ENCODE measurements at places on chromosomes 6 and 20.
A peak's percentile ranks its signal among the peaks of the same experiment; 100 is the strongest.

DNA sequence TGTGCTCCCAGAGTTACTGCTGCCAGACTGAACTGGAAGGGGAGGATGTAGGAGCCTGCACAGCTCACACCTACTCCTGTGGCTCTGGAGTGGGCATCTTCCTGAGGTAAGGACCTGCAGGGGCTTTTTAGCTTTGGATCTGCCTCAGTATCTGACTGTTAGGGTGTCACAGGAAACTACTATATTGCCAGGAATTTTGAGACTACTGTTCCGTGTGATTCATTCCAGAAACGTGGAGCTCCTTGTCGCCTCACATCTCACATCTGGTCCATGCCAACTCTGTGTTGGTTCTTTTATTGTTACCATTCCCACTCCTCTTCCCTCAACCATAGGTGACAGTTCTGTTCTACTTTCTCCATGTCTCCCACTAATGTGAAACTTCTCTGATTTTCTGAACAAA is 34.1 kb downstream of the PRPH2 start:
- DNase-seq: no peak

DNA sequence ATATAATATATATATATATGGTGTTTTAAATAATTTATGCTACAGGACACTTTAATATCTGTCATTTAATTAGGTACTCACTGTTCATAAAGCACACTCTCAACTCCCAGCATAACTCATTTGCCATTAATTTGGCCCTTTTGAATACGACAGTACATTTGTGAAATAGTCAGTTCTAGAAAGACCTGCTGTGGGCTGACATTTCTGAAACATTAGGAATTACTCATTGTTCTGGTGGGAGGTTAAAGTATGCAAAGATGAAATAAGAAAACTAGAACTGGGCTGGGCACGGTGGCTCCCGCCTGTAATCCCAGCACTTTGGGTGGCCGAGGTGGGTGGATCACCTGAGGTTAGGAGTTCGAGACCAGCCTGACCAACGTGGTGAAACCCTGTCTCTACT is 497.5 kb downstream of the UTRN start:
- DNase-seq: no peak

DNA sequence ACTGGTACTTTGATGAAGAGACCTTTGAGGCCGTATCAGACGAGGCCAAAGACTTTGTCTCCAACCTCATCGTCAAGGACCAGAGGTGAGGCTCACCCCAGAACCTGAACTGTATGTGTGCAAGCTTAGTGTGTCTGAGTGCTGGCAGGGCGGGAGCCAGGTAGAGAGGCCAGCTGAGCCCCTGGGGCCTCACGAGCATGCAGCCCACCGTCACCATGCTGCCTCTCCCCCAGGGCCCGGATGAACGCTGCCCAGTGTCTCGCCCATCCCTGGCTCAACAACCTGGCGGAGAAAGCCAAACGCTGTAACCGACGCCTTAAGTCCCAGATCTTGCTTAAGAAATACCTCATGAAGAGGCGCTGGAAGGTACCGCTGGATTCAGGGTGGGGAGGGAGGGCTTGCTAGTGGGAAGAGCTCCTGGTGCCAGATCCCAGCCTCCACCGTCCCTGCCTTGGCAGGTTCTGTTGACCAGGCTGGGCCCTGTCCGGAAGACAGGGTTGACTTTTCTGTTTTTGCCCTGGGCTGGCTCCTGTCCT is 12.7 kb downstream of the MYLK2 start:
- DNase-seq: no peak

DNA sequence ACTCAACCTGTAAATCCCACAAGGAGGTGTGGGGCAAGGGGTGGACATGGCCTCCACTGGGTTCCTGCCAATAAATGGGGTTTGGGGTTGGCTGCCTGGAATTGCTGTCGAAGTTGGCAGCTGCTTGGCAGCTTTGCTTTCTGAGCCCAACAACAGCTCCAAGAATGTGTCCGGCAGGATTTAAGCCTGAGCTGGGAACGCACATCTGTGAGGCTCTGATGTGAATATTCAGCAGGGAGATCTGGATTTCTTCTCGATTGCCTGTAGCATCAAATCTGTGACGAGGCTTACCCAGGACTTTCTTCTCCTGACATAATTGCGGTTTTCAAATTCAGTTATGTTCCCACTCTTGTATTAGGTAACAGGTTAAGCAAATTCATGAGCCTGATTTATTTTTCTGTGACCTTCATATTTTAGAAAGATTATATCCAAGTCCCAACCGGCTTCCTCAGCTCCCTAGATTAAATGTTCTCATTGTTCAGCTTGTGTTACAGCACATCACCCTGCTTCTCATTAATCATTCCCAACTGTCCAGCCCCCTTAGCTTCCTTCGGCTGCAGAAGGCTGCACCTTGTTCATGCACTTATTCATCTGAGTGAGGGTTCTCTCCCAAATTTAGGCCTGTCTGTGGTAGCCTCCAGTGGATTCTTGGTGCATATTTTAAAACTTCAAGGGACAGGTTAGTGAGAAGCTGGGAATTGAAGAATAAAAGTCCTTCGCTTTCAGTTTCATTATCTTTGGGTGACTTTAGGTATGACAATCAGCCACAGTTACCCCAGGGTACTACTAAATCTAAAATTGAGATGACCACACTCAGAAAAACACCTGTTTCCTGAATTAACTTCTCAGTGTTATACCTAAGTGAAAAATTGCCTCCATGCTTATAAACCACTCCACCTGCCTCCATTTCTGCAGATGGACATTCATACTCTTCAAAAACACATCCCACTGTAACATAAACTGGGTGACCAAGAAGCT is 310.0 kb downstream of the ESR1 start:
- DNase-seq: no peak

DNA sequence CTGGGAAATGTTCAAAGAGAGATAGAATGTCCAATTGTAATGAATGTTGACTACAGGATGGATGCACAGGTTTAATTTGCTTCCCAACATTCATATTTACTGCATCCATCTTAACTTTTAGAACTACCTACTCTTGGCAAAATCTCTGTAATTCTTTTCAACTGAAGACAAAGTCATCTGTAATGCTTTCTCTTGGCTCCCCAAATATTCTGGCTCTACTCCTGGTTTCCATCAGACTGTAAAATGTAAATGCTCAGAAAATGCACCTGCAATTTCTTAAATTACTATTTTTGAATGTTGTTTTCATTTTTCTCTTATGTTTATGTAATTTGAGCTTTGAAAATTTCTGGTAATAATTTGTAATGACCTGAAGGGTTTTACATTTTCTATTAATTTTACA is 480.8 kb upstream of the IMPG1 start:
- DNase-seq: no peak

- DNase-seq: no peak
Measured at GRCh38 chr6:42136508-42137193, 5.8 kb downstream of the C6orf132 start.

DNA sequence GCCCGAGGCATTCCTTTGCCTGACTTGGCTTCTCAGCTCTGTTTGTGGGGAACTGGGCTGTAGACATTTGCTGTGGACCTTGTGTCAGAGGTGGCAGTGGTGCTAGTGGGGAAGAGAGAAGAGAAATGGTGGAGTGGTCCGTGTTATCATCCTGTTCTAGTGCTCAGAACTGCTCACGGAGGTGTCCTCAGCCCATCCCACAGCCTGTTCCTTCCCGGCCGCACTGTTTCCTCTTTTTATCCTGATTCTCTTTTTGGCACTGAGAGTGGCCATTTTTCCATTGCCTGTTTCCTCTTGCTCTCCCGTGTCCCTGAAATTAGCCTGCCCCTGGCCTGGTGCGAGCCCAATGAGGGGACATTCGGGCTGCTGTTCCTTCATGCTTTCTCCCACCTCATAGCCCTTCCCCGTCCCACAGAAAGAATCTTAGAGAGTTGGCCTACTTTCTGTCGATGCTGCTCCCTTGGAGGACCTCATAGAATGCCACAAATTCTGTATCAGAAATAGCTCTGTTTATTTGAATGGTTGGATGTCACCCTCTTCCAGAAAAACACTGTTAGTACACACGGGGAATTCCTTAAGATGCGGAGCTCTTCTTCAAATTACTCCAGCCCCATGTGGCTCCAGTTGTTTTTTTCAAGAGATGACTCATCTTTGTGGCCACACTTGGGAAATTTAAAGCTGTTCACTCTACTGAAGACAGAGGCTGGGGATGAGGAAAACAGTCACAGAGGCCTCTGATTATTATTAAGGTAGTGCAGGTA is 26.1 kb downstream of the FARS2 start:
- DNase-seq: no peak

DNA sequence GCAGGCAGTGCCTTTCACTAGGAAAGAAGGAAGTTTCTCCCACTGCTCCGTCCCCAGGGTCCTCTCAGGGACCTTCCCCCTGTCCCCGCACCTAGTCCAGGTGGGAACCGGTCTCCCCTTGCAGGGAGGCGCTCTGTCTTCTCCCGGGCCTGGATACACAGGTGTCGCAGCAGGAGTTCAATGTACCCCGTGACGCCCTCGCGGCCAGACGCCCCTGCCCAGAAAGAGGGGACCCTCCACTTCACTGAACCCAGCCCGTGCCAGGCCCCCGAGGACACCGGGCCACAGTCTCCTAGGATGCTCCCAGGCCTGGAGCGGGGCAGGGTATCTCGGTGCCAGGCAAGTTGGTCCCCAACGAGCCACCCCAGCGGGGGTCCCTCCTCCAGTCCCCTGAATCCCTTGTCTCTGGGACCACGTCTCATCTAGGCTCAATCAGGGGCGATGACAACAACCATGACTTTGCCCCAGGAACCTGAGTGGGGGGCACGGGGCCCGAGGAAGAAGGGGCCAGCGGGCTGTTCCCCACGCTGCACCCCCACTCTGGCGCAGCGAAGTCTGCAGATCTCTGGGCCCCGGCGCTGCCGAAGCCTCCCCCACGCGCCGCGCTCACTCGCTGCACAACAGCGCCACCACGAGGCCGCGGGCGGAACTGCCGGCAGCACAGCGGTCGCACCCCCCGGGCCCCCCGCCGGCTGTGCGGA is 103.0 kb downstream of the EDN3 start:
- peak; percentile 10 for DNase-seq

- no peak for DNase-seq
Measured at GRCh38 chr20:61760321-61760720, 305.4 kb downstream of the TAF4 start.

- DNase-seq: no peak
Measured at GRCh38 chr20:41177636-41178035, 40.3 kb downstream of the PLCG1 start.

GRCh38 chr20:2335096-2335870 is 39.5 kb downstream of the TGM3 start:
- no peak for DNase-seq

DNA sequence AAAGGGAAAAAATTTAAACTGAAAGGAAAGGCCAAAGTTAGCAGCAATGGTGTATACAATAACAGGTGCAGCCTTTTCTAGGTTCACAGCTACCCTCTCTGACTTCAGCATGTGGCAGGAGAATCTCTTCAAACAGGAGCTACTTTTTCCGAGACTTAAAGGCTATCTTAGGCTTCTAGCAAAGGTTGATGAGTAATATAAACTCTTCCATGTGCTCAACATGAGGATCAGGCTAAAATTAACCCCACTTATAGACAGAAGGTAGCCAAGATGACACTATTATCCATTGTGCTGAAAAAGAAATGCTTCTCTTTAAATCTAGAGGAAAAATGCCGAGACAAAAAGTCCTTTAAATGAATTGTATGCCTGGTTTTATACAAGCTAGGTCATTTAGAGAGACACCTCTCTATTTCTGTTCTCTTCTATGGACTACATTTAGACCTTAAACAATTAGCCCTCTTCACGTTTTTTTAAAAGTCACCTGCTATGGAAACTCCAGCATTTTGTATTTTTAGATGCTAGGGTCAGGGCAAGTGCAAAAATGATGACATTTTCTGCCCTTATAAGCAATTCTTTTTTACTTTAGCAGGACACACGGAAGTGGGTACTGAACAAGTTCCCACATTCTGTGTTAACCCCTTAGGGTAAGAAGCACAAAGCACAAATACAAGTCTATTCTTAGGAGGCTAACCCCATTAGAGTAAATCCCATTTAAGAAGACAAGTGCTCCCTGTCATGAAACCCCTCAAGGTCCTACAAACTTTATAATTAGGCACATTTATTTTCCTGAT is 216.8 kb upstream of the CITED2 start:
- no peak for DNase-seq

DNA sequence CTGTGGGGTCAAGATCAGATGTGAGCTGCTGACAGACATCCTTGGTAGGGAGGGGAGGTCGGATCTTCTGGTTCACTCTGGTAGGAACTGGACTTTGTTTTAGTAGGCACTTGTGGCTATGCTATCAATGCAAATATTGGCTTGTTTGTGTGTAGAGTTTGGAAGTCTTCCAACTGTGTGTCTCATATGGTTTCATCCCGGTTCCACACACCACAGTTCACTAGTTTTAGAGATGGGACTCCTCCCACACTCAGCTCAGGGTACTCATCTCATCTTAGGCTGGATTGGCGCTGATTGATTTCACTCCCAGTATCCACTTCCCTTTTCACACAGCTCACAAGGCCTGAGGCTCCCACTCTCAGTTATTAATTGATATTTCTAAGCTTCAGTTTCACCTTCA is 161.3 kb downstream of the THBS2 start:
- no peak for DNase-seq

DNA sequence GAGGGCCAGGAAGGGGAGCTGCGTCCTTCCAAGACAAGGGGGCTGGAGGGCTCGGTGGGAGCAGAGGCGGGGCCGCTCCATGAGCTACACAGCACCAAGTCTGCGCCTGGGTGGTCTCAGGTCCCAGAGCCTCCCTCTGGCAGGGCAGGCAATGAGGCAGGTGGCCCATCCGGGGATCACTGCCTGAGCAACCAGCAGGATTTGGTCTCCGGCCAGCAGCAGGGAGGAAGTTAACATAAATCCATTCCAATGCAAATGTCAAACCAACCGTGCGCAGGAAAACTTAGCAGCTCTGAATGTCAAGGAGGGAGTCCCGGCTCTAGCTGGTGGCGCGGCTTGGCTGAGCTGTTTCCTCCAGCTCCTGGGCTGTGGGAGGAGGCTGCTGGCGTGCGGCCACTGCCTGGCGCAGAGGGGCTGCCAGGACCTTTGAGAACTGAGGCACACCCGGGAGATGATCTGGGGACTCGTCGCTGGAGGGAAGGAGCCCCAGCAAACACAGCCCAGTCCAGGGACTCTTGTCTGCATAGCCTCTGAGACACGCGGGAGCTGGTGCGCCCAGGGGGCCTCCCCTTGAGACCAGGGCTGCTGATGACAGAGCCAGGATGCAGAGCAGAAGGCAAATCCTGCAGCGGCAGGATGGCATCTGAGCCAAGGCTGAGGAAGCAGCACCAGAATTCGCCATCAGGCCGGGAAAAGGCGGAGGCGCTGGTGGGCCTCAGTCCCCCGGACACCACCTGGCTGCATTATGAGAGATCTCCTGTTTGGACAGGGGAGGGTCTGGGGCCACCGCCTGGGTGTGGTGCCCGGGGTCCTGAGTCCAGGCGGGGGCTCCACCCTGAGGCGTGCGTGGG is 33.1 kb upstream of the CHRNA4 start:
- peak; percentile 82 for DNase-seq

Measured in DMS79 treated with DMSO at 0.1 percent for 48 hours (cell line).